ENCODE measurements at places on chromosomes 6 and 20.
A peak's percentile ranks its signal among the peaks of the same experiment; 100 is the strongest.

GRCh38 chr20:19673575-19673974, 84.5 kb upstream of the RIN2 start:
- H3K36me3 ChIP-seq, result no peaks in the 10 kb centered on the region
- no peak overlapping the region for H3K27ac ChIP-seq
- H3K4me3 ChIP-seq, result no peak overlapping the region
- peaks cover 7% of the 10 kb centered on the region for H3K27me3 ChIP-seq
- DNase-seq, result no peak

- H3K4me3 ChIP-seq, result no peak overlapping the region
- DNase-seq, result no peak
- H3K27ac ChIP-seq, result peak overlapping the region; percentile 5
- peaks cover 76% of the 10 kb centered on the region for H3K36me3 ChIP-seq
Measured at GRCh38 chr6:36493859-36494258, 51.1 kb downstream of the KCTD20 start.

GRCh38 chr6:5486214-5486613, 224.9 kb downstream of the FARS2 start:
- no peak for DNase-seq
- H3K4me3 ChIP-seq, result no peak overlapping the region
- H3K27me3 ChIP-seq, result no peaks in the 10 kb centered on the region
- peaks cover 14% of the 10 kb centered on the region for H3K36me3 ChIP-seq

GRCh38 chr6:170286246-170286933, 4.5 kb downstream of the DLL1 start:
- peaks cover 6% of the 10 kb centered on the region for H3K27me3 ChIP-seq
- no peak for DNase-seq
- H3K4me1 ChIP-seq, result peaks cover 18% of the 10 kb centered on the region
- H3K4me3 ChIP-seq, result no peak overlapping the region
- peaks cover 30% of the 10 kb centered on the region for H3K36me3 ChIP-seq
- peak overlapping the region; percentile 15 for H3K27ac ChIP-seq

DNA sequence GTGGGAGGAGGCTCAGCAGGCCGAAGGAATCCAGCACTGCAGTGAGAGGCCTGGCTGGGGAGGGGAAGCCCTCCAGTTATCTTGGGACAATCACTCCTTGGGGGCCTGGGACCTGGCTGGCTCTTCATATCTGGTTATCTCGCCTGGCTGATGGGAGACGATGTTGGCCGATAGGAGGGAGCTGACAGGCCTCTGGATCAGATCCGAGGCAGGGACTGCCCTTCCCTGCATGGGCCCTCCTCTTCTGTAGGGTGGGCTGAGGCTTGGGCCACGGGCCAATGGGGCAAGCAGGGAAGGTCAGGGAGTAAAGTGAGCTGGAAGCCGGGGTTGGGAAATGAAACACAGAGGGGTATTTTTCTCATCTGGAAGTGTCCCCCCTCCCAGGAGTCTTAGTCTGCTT, 25.2 kb downstream of the MANBAL start:
- H3K27ac ChIP-seq, result peak overlapping the region; percentile 65
- H3K4me1 ChIP-seq, result peaks cover 30% of the 10 kb centered on the region
- no peaks in the 10 kb centered on the region for H3K27me3 ChIP-seq
- DNase-seq, result no peak
- peaks cover 34% of the 10 kb centered on the region for H3K36me3 ChIP-seq

GRCh38 chr20:4997222-4997621, 4.1 kb downstream of the SLC23A2 start:
- no peak overlapping the region for H3K27ac ChIP-seq
- peaks cover 27% of the 10 kb centered on the region for H3K4me1 ChIP-seq
- no peaks in the 10 kb centered on the region for H3K27me3 ChIP-seq
- peaks cover 9% of the 10 kb centered on the region for H3K36me3 ChIP-seq
- no peak overlapping the region for H3K4me3 ChIP-seq

DNA sequence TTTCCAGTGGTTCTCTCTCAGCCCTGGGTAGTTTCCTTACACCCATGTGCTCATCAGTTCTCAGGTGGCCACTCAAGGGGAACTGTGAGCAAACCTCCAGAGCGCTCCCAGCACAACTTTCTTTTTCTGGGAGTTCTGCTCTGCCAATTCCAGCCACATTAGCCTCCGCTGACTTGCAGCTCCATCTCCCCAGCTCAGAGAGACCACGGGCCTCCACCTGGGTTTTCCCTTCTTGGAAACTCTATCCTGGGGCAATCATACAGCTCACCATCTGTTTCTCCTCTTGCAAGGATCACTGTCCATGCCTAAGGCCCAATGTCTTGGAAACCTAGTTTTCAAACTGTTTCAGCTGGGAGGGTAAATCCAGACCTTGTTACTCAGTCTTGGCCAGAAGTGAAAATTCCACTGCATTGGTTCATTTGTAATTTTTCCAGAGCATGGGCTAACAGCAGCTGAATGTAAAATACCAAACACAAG, 129.9 kb downstream of the EYA2 start:
- peaks cover 24% of the 10 kb centered on the region for H3K27me3 ChIP-seq
- H3K27ac ChIP-seq, result no peak overlapping the region
- H3K36me3 ChIP-seq, result no peaks in the 10 kb centered on the region
- H3K4me1 ChIP-seq, result no peaks in the 10 kb centered on the region
- no peak overlapping the region for H3K4me3 ChIP-seq
- no peak for DNase-seq

All from activated CD8-positive, alpha-beta T cell treated with anti-CD3 and anti-CD28 coated beads, Interleukin-2, amount 10 ng/mL, durations not matched to agents 7 days and 5 days (primary cell).